ENCODE measurements at places on chromosomes 12 and 14.

- ATAC-seq: no peak
Measured at GRCh38 chr12:104866291-104866690, 91.8 kb downstream of the SLC41A2 start.

GRCh38 chr12:93173178-93173957, 204.4 kb upstream of the NUDT4 start:
- no peak for ATAC-seq

- ATAC-seq: no peak
Measured at GRCh38 chr14:68088451-68088854, 268.9 kb downstream of the RAD51B start.

GRCh38 chr12:132131952-132132351, 12.2 kb downstream of the DDX51 start:
- ATAC-seq: no peak

DNA sequence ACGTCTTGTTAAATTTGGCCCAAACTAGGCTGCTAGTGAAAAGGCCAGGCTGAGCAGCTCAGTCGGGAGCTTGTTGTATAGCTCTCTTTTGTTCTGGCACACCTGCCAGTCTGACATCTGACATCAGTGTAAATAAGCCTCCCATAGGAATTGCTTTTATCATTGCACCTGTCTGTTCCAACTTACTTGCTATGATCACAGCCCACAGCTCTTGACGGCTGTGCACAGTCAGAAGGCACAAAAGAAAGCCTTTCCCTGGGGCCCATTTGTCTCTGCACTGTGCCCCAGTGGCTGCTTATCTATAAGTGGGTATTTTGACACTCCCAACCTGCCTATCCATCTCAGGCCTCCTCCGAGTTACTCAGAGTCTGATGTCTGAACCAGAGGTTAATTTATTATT, 324.5 kb downstream of the NUAK1 start:
- peak; percentile 43 for ATAC-seq

DNA sequence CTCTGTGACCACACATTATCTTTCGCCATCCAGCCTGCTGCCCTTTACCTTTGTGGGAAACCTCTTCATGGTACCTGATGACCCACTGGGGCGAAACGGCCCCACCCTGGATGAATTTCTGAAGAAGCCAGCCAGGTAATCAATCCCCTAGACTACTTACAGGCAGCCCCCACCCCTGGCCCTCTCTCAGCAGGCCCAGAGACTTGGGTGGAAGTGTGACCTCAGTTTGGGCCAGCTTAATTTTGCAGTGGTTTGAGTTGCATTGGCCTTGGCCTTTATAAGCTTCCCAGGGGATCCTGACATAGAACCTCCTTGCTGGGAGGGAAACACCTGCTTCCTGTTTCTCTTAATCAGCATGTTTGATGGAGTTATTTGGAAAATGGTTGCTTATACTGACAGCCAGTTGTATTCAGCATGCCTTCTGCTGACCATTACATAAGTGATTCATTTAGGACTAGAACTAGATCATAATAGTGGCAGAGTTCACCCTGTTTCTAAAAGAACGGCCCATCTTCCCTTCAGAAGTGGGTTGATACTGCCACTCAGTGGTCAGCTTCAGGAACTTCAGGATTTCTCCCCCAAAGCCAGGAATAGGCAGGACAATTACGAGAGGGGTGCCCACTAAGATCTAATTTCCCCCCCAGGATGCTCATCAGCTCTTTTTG, 6.1 kb downstream of the SDR39U1 start:
- ATAC-seq: peak; percentile 55

GRCh38 chr12:58894040-58894439, 26.3 kb downstream of the LRIG3 start:
- peak; percentile 2 for ATAC-seq

DNA sequence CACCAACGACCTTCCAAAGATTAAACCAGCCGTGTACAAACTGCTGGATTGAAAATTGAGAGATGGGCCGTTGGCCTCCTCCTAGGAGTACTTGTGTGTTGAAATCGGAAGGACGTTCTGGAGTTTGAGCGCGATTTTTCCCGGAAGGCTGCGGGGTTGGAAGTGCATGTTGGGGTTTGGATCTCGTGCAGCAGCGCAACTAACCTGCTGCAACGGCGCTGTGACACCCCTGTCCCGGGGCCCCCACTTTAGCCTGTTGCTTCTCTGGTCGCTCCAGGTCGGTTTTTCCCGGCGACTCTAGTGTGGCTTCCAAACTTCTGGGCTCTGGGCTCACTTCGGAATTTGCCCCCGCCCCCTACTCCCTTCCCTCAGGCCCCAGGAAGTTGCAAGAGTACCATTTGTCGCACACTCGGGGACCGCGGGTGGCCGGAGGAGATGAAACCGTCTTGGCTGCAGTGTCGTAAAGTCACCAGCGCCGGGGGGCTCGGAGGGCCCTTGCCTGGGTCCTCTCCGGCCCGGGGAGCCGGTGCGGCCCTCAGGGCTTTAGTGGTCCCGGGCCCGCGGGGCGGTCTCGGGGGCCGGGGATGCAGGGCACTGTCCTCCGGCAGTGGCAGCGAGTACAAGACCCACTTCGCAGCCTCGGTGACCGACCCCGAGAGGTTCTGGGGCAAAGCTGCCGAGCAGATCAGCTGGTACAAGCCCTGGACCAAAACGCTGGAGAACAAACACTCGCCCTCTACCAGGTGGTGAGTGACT, at the start of gene ACSS3:
ACSS3 (plus strand) TSS at position 394 of the 756 bp plus-strand sequence; CDS start at position 436, 42 bp downstream.
- peak; percentile 72 for ATAC-seq

GRCh38 chr12:71954083-71954778, 15.6 kb downstream of the TPH2 start:
- no peak for ATAC-seq

DNA sequence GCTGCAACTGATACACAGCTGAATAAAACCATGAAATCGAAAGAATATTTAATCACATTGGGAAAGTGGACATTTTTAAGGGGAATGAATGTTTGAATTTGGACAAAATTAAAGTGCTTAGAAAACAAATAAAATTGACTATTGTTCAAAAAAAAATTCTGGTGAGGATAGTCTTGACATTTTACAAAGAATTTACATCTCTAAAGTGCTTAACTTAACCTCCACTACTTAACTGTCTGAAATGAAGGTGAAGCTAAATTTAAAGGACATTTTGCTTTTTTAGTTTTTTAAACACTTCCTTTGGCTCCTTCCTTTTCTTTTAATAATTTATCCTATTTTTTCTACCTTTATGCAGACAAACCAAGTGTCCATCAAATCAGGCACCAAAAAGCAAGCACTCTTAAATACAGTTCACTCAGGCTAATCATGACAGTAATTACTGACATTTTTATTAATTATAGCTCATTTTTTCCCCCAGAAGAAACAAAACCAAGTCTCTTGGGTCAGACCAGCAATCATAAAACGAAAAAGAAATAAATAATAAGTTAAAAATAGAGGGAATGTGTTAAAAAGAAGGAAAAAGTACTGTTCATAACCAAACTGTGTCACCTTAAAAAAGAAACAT, 5.7 kb upstream of the CCND2 start:
- ATAC-seq: no peak

GRCh38 chr12:125284945-125285685, 219.9 kb downstream of the AACS start:
- no peak for ATAC-seq

- no peak for ATAC-seq
Measured at GRCh38 chr12:74535536-74535935, 2.1 kb upstream of the ATXN7L3B start.

Data from motor neuron (in vitro differentiated cells).